ENCODE measurements at places on chromosomes 3 and 15.

DNA sequence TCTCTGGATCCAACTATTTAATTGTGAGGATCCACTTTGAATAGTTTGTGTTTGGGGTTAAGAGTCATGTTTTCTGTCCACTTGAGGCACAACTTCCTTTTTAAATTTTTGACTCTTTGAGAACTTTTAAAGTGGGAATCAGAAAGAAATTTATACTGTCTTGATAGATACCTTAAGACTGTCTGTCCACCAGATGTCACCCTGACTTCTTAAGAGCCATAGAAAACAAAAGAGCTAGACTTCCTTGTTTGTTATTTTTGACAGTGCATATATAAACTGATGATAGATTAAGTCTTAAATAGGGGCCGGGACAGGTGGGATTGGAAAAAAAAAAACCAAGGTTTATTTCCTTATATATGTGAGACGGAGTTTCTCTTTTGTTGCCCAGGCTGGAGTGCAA lies 52.1 kb upstream of the WDR72 start:
- DNase-seq: no peak

DNA sequence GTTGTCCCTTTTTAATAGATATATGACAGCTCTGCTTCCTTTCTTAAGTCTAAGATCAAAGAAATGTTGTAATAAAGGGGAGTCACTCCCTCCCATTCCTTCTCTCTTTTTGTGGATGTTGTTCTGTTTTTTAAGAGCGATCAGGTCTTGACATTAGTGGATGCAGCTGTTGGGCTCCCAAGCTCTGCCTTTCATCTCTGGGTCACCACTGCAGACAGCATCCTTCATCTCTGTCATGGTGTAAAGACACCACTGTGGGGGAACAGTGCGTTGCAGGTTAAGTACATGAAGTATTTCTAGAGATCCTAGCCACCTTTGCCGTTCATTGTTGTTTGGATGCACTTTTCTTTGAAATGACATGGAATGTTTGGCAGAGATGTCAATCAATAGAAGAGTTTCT lies 17.7 kb downstream of the FNDC3B start:
- DNase-seq: no peak

GRCh38 chr3:148757238-148758215 lies 59.8 kb downstream of the AGTR1 start:
- no peak for DNase-seq

DNA sequence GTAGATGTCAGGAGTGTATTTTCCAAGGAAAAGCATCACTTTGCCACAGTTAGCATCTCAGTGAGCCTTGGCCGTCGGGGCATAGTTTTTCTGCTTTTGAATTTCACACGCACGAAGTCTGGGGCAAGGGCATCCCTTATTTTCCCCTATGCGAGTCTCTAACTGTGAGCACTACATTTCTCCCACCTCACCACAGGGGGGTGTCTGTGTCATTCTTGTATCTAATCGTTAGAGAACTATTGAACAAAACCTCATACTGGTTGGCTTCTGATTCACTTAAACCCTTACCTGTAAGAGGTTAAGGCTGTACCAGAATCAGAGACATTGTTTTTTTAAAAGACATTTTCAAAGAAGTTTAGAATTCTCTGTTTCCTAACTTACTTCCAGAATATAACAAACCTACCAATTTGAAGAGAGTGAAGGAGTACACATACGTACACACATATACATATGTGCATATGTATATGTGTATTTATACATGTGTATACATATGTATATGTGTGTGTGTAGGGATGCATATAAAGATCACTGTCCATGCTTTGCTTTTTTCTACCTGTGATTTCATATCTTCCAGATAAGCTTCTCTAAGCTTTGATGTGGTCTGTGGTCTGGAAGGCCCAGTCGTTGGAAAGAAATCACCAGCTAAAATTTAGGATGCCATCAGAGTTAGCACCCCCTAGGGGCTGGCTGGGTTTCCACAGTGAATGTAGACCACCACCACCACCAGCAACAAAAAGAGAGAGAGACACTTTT lies 49.4 kb downstream of the MYZAP start:
- DNase-seq: no peak

All from stimulated activated CD4-positive, alpha-beta T cell treated with anti-CD3 and anti-CD28 coated beads, Interleukin-2, amount 100 ng/mL, for 4 hours (primary cell).